SK-MEL-5 (cell line): ENCODE measurements at places on chromosomes 11 and 22. TPM values are rescaled to one million over a fixed set of nuclear protein-coding genes. Genes with fewer than 3 reads are reported as not detected.
A peak's percentile ranks its signal among the peaks of the same experiment; 100 is the strongest.

- no peak for DNase-seq
Observed at GRCh38 chr22:49269371-49269770, 558.3 kb downstream of the BRD1 start.

DNA sequence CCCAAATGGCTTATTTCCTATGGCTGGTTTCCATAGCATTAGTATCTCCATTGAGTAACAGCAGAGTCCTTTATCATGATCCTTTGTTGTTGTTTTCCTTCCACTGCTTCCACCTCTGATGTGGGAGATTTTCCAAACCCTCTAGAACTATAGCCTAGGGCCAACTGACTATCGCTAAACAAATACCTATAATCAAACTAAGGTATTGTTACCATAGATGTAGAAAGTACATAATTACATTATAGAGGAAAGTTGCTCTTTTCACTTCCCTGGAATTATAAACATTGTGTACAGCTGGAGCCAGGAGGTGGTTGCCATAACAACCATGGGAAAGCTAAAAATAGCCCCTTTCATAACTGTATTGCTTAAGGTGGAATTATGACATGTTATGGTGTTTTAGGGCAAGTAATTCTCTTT is 47.0 kb upstream of the ALKBH3 start:
- DNase-seq = no peak

DNA sequence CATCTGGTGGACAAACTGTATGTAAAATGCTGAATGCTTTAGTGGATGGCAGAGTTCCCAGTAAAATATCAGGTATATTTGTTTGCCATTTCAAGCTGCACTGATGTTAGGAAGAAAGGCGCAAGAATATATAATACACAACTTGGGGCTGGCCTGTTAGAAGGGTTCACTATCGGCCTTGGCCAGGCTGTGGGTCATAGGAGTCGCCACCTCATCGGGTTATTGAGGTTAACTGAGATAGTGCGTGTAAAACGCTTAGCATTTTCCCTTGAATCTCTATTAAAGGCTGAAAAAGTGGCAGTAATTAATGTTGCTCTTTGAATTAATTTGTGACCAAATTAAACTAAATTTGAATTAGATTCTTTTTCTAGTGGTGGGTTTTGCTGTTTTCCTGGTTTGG is 5.1 kb downstream of the FAM118A start:
- DNase-seq = no peak

- DNase-seq = peak; percentile 66
Observed at GRCh38 chr11:17650127-17650911, 69.1 kb upstream of the MYOD1 start.

- DNase-seq = no peak
Observed at GRCh38 chr22:17106785-17107546, 14.2 kb downstream of the TMEM121B start.

DNA sequence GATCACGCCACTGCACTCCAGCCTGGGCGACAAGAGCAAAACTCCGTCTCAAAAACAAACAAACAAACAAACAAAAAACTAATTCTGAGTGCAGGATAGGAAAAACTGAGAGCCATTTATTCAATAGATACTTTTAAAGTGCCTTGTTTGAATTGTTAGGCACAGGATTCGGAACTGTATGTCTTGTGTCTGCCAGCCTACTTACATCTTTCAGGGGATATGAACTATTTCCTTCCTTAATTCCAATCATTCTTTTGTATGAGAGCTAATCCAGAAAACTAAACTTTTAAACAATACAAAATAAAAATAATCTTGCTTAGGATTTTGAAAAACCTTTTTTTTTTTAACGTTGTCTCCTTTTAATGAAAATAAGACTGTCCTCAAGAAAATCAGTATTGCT is 12.6 kb downstream of the UVRAG start:
- no peak for DNase-seq

Gene RFPL3
- total RNA-seq = not detected in 2 replicates

DNA sequence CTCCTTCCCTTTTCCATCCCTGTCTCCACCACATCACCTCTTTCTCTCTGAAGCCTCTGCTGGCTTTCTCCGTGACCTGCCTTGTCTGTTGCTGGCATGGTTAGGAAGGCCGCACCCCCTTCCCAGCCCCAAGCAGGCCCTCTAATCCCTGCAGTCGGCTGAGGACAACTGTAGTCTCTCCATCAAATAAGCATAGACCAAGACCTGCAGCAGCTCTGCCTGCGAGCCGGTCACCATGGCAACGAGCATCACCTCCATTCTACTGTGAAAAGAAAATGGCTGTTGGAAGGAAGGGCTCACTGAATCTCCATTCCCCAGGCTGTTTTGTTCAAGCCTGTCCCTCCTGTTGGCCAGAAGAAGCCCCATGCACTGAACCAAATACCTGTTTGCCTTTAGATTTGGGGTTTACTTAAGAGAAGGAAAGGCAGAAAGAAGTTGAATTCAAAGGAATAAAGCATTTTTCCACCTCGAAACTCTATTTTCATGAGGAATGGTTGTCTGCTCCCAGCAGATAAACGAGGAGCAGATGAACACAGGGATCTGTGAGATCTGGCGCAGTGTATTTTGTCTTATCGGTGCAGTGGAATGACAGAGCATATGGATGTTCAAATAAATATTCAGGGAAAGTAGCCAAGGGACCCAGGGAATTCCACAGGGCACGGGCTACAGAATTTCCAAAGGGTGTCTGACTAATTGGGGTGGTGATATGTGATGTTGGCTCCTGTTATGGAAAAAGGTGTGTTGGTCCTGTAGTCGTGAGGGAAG is 113.1 kb upstream of the TTC12 start:
- DNase-seq = no peak

Gene POU2AF3
- not detected in 2 replicates for total RNA-seq

DNA sequence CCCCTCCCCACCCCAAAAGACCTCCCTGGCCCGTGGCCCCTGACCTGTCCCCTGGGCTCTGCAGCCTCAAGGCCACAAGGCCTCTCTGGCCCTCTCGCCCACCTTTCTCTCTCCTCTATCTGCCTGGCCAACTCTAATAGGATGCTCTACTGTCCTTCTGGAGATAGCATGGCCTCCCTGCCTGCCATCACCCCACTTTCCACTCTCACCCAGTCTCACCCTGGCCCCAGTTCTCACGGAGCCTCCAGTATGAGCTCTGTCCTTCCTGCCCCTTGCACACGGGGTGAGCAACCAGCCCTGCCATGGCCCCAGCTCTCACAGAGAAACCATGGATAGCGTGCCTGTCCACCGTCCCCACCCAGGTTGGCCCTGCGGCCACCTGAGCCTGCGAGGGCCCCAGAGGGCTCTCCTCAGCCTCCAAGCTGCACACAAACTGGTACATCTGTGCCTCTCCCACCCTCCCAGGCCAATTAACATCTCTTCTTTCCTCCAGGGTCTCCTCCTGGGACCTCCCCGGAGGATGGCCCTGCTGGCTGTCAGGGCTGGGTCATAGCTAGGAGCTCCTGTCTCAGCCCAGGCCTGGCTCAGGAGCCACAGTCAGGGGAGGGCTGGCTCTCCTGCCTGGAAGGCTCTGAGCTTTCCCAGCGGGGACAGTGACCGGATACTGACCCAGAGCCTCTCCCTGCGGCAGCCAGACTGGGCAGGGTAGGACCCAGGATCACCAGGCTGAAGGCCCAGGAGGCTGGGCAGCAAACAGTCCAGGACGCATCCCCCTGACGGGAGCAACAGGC is 22.3 kb downstream of the RTN4R start:
- no peak for DNase-seq

DNA sequence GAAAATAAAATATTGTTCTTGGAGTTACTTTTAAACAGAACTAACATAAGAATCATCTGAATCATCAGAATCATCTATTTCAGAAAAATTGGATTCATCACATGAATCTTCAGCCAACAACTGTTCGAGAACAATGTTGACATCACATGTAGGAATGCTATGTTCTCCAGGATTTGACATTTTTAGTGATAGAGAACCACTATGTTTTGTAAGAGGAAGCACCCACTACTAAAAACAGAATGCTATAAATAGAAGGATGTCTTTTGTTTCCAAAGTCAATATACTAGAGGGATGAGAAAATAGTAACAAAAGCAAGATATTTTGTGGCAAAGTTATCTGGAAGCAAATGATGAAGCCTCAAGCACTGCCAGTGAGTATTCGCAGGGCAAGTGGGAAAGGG is 263.4 kb upstream of the DDI1 start:
- DNase-seq = no peak

DNA sequence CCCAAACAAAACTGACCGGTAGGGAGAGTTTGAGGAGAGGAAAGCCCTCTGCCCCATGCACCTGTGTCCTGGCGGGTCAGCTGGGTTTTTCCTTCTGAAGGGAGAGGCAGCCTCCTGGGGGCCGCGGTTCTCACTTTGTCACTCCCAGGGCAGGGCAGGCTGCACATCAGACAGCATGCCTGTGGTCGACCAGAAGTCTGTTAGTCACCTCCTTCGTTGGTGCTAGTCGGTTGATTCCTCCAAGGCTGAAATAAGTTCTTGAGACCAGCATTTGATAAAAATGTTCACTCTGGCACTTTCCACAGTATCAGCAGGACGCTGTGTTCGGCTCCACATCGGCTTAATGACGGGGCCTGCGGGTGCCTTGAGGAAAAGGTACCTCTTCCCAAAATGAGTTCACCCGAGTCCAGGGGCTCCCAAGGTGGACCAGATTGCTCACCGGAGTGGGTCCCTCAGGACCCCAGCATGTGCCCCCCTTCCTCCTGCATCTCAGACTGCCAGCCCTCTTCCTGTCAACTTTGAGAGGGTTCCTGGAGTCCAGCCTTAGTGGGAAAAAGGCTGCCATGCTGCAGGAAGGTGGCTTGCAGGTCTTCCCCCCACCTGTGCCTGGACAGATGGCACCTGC is 373.7 kb upstream of the B3GAT1 start:
- no peak for DNase-seq

Gene DDI1
- total RNA-seq = not detected in 2 replicates

DNA sequence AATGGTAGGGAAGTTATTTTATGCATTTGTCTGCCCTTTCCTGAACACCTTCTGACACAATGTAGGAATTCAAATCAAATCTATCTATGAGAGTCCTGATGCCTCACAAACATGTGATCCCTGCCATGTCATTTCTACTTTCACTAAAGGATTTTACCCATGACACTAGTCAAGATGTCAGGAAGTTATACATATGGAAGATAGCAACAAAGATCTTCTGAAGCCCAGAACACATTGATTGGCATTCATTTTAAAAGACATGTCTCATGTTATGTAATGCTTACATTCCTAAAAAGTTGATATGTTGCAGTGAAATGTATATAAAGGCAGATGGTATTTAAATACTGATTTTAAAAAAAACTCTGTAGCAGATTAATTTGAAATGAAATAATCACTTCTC is 61.5 kb downstream of the FAM76B start:
- peak; percentile 2 for DNase-seq

Gene PTGDR2
- not detected in 2 replicates for total RNA-seq

- no peak for DNase-seq
Observed at GRCh38 chr11:19980957-19981669, 179.2 kb downstream of the DBX1 start.

Gene C11orf21
- not detected in 2 replicates for total RNA-seq

DNA sequence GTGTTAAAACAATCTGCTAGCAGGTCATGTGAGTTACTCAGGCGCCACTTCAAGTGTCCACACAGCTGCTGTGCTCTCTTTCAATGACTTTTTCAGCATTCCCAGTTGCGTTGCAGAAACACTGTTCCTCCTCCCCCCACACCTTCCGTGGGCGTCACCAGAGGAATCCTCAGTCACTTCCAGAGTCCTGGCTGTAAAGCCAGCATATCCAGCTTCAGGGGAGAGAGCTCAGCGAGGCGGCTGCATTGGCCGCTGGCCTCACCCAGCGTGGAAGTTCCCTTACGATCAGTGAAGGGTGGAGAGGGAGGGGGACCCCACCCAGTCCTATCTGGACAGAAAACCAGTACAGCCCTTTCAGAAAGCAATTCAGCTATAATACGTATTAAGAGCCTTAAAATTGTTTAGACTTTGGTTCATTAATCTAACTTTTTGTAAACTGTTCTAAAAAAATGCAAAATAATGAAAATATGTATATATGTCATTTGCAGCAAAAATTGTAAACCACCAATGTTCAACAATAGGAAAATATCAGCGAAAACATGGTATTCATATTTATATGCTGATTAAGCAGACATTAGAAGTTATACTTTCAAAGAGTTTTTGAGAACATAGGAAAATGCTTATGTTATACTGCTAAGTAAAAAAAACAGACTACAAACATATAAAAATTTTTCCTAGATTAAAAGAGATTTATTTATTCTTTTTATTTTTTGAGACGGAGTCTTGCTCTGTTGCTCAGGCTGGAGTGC is 2.8 kb upstream of the ANO9 start:
- DNase-seq = peak; percentile 26

Gene KDM4D
- total RNA-seq = 0.88 and 1.7 TPM in 2 replicates

DNA sequence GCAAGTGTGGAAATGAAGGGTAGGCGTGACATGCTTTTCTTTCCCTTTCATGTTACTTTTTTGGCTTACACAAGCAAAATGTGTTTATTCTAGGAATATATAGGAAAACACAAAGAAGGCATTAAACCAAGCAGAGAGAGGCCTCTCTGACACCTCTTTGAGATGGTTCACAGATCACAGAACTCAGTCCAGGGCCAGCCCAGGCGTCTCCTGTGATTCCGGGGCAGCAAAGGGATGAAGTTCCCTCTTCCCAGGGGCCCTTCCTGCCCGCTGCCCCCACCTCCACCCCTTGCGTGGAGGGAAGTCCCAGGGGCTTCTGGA is 78.0 kb downstream of the CACNA1I start:
- DNase-seq = no peak

DNA sequence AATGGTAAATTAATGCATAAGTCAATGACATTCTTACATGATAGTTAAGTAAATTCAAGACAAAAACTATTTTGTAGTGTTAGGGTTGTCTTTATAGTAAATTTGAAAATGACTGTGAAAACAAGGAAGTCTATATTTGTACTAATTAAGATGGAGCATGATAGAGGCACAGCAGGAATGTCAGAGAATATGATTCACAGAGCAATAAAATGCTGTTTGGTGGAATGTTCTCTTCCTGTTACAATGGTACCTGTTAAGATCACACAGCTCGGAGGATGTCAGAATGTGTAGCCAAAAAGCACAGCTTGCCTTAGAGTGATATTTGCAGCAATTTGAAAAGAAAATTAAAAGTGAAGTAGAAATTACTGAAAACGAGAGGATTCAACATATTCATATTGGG is 2339.7 kb upstream of the RAG2 start:
- DNase-seq = no peak

- no peak for DNase-seq
Observed at GRCh38 chr11:115473167-115473566, 31.0 kb downstream of the CADM1 start.
